ENCODE measurements at places on chromosomes 11 and 22. TPM values are rescaled to one million over a fixed set of nuclear protein-coding genes. Genes with fewer than 3 reads are reported as not detected.

DNA sequence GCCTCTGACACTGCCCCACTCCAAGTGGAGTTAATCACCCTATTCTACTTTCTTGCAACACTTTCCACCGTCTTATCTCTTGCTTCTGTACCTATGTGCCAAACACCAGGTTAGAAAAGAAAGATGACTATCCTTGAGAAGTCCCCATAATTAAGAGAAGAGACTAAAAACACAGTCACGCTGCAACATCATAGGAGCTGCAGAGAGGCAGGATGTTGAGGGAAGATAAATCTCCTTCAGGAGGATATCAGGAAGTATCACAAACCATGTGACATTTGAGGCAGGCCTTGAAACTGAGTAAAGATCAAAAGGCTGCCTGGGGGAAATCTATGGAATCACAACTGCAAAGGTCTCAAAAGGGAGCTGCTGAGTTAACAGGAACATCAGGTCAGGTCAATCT is 24.8 kb downstream of the GAB2 start:
- no peak for DNase-seq

DUSP8 gene
- 11.1 TPM for total RNA-seq

- peak; percentile 68 for DNase-seq
These were observed 7.1 kb downstream of the TPCN2 start for GRCh38 chr11:69055598-69056516.

DNA sequence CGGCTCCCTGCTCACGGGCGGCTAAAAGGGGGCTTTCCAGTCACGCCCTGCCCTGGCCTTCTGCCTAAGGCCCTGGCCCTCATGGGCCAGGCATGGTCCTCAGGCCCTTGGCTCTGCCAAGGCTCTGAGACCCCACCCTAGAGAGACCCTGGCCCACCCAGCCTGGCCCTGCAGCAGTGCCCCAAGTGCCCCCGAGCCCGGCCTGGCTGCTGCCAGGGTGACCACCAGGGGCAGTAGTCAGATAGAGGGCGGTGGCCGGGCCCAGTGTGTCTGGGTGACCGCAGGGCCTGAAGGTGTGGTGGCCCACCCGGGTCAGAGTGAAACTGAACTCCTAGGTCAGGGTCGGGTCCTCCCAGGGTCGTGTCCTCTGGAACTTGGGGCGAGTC is 29.4 kb upstream of the CCDC188 start:
- no peak for DNase-seq

ANGPTL5 gene
- 4.9 TPM for total RNA-seq

Measured in right cardiac atrium (tissue), 5 donors.